ENCODE measurements at places on chromosomes 1 and 21. TPM values are rescaled to one million over a fixed set of nuclear protein-coding genes. Genes with fewer than 3 reads are reported as not detected.

DNA sequence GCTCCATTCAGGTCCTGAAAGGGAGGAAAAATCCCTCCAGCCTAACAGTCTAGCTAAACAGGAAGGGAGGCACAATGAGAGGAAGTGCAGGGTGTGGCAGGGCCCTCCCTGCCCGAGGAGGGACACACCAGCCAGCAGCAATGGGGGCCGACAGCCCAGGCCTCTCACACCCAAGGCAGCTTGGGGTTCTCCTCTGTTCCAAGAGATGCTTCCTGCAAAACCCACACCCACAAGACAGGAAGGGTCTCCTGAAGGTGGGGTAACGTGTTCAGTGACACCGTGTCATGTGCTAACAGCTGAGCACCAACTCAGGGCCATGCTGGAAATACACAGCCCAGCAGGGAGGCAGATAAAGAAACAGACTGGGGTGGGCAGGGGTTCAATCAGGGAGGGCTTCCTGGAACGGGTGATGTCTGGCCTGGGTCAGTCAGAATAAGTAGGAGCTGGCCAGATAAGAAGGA lies 10.2 kb downstream of the ECE1 start:
- peaks cover 5% of the 10 kb centered on the region for H3K36me3 ChIP-seq
- no peak for DNase-seq
- H3K4me1 ChIP-seq, result peaks cover 7% of the 10 kb centered on the region
- H3K27me3 ChIP-seq, result no peaks in the 10 kb centered on the region

DNA sequence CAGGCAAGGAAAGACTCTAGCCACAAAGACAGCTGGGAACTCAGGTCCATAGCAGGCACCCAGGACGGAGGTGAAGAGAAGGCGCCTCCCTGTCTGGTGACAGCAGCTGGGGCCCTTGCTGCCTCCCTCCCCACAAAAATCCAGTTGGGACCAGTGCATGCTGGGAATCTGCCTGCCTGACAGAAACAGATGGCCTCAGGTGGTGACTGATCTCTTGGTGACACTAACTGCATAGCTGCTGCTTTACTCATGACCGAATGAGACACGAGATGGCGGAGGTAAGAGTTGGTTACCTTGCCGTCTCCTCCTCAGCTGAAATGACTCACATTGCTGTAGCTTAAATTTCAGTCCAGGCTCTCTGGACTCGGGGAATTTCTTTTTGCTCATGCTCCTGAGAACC lies 130.3 kb downstream of the FGGY start:
- DNase-seq, result peak; percentile 70
- peak overlapping the region; percentile 71 for H3K27ac ChIP-seq
- H3K36me3 ChIP-seq, result no peaks in the 10 kb centered on the region

GRCh38 chr1:109770331-109771095 lies 6.8 kb upstream of the EPS8L3 start:
- H3K4me1 ChIP-seq, result peaks cover 9% of the 10 kb centered on the region
- no peak overlapping the region for H3K27ac ChIP-seq
- no peaks in the 10 kb centered on the region for H3K36me3 ChIP-seq
- no peaks in the 10 kb centered on the region for H3K27me3 ChIP-seq
- DNase-seq, result no peak

- peak overlapping the region; percentile 97 for H3K27ac ChIP-seq
- DNase-seq, result peak; percentile 24
- peaks cover 4% of the 10 kb centered on the region for H3K36me3 ChIP-seq
- H3K27me3 ChIP-seq, result no peaks in the 10 kb centered on the region
- H3K4me3 ChIP-seq, result no peak overlapping the region
- H3K4me1 ChIP-seq, result peaks cover 57% of the 10 kb centered on the region
Observed at GRCh38 chr1:182147136-182147820, 85.8 kb upstream of the ZNF648 start.

DNA sequence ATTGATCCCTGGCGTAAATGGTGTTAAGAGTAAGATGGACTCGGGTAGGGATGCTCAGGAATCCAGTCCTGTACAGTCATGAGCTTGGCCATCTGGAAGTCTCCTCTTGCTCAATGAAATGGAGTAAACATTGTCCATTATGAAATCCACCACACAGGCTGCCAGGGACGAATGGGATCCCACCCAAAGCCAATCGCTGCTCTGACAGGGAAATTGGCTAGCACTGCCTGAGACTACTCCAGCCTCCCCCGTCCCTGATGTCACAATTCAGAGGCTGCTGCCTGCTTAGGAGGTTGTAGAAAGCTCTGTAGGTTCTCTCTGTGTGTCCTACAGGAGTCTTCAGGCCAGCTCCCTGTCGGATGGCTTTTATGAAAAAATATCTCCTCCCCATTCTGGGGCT lies at the start of gene HSD11B1:
HSD11B1 (plus strand) TSS at position 263 of the 400 bp plus-strand sequence; CDS start at position 360, 97 bp downstream.
- H3K4me1 ChIP-seq, result peaks cover 7% of the 10 kb centered on the region

DNA sequence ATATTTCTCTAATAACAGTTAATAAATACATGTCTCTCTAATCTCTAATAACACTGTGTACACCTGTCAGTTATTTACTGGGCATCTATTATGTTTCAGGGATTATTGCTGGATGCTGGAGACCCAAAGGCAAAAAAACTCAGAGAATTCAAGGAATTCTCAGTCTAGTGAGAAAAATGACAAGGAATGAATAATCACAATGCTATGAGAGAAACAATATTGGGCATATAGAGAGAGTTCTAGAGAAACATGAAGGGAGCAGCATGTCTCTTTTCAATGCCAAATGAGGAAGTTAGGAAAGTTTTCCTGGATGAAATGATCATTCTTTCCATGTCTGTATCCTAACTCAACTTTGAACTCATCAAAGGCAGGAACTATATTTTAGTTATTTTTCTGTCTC lies 82.8 kb downstream of the TNFSF18 start:
- no peaks in the 10 kb centered on the region for H3K36me3 ChIP-seq
- H3K4me1 ChIP-seq, result peaks cover 39% of the 10 kb centered on the region
- DNase-seq, result no peak
- H3K27me3 ChIP-seq, result no peaks in the 10 kb centered on the region

C4BPA gene
- total RNA-seq, result not detected

CENPF gene
- 135 TPM for total RNA-seq

HES4 gene
- total RNA-seq, result 42.6 TPM

Measured in MCF 10A (cell line).